Fibroblast of the aortic adventitia (primary cell): ENCODE measurements at places on chromosomes 16 and 17.

DNA sequence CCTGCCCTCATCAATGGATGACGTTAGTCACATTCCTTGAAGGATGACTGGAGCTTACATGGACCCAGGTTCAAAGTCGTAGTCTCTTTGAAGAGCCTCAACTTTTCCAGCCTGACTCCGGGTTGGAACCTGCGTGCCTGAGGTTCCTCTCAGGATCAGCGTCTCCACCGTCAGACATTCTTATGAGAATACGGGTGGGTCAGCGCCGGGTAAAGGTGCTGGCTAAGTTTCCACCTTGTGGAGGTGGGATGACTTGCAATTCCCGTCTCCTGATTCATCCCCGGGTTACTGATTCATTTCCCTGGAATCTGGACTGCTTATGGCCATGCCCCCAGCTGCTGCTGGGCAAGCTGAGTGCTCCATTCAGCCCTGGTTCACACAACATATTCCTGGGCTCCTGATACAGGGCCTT is 38.9 kb upstream of the CMIP start:
- DNase-seq: peak; percentile 92

GRCh38 chr17:77831474-77832179 is 126.9 kb upstream of the TNRC6C start:
- DNase-seq: peak; percentile 67

DNA sequence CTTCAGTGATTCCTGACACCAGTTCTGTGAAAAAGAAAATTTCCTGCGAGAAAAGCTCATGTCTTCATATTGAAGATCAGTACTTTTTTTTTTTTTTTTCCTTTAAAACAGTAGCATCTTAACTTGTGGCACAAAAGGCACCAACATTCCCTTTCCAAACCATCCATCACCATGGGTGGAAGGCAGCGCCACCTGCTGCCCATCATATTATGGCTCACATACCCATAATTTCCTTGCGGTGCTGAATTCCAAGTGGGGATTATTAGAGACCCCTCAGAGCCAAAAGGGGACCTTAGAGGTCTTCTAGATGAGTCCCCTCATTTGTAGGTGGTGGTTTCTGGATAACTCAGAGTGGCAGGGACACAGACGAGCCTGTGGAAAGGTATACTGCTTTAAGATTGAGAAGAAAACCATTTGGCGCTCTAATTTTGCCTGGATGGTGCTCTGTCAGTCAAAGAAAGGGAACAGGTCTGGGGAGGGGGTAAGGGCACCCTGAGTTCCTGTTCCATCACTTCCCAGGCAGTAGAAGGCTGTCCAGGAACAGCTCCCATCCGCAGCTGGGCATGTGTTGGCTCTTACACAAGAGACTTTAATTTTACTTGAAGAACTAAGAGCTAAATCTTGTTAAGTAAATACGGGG is 7.9 kb upstream of the SOST start:
- peak; percentile 57 for DNase-seq

DNA sequence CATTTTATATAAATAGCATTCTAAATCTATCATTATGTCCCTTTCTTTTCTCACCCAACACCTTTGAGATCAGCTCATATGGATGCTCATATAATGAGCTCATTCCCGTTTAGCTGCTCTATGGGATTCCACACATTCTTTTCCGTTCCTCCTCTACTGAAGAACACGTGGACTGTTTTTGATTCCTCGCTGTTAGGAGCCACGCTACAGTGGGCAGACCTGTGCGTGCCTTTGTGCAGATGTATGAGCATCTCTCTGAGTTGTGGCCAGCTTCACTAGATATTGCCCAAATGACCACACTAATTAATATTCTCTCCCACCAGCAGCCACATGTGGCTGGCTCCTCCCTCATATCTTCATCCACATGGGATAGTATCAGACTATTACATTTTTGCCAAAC is 6.0 kb upstream of the TNFRSF13B start:
- no peak for DNase-seq

DNA sequence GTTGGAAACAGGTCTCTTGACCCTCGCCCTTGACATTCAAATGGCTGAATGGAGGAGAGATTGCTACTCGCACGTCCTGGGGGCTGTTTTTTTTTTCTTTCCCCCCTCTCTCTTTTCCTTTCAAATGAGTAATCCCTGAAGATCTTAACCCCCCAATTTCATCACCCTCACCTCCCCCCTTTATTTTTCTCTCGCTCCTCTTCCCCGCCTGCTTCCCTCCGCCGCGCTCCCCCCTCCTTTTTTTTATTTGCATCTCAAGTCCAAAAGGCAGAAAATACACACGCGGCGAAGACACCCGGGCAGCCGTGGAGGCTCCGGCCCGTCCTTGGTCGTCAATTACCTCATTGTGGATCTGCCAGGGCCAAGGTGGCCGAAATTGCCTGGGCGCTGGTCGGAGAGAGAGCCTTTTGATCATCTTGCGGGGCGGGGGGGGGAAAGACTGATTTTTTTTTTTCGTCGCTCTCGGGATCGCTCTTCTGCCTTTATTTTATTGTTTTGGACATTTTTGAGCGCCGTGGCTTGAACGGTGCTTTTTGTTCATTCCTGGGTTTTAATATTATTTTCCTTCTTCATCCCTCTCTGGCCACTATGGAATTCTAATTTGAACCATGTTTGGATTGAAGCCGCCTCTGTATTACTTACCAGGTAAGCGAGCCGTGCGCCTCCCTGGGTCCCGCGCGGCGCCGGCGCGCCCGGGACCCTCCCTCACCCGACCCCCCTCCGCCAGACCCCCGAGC is 57.2 kb upstream of the GSE1 start:
- peak; percentile 51 for DNase-seq

DNA sequence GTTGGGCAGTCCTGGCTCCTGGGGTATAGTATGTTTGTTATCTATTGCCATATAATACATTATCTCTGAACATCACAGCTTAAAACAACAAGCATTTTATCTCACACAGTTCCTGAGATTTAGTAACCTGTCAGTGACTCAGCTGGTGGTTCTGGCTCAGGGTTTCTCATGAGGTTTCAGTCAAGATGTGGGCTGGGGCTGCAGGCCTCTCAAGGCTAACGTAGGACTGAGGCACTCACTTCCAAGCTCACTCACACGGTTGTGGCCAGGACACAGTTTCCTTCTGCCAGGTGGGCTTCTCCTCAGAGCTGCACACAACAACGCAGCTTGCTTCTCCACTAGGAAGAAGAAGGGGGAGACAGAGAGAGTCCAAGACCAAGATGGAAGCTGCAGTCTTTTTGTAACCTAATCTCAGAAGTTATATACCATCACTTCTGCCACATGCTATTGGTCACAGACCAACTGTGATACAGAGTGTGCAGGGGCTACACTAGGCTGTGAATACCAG is 10.3 kb upstream of the MED13 start:
- peak; percentile 72 for DNase-seq

DNA sequence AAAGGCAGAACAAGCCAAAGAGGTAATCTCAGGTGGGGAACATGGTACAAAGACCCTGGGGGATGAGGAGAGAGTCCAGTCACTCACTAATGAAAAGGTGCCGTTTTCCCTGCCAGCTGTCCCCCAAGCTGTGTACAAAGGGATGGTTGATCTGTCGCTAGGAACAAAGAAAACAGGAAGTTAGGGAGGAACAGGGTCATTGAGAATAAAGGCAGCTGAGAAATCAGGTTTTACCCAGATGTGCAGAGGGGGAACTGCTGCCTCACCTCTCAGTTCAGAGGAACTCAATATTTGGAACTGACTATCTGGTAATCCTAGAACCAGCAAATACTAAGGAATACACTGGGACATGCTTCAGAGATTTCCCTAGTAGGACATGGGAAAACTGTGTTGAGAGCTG is 1.5 kb downstream of the RSKR start:
- DNase-seq: no peak

- DNase-seq: no peak
Observed at GRCh38 chr16:53968454-53968853, 264.5 kb downstream of the FTO start.

DNA sequence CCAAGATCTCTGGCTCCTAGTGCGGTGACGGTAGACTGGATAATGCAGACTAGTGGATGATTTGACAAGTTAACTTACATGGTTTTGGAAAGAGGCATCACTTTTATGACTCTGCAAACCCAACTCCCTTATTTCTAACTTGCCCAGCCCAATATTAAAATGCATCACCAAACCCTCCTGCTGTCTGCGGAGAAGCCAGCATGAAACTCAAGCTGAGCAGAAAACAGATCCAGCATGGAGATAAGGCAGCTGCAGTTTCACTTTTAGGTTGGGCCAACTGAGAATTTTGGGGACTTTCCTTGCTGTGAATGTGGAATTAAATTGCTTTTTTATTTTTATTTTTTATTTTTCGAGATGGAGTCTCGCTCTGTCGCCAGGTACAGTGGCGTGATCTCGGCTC is 27.8 kb downstream of the CDH1 start:
- DNase-seq: no peak

DNA sequence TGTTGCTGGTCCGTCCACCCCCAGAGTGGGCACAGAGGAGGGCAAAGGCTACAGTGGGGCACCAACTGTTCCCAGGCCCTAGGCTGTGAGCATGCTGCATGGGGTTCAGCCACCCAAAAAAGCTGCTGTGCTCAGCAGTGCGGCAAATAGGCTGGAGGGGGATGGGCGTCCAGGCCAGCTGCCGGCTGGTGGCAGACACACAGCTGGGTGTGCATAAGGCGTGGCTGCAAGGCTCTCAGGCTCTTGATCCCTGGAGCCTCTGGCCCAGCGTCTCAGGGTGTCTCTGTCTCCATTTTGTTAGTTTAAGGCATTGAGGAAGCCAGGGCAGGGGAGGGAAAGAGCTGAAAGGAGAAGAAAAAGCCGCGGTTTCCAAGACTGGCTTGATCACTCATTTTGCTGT is 8.8 kb downstream of the RPL19 start:
- DNase-seq: no peak

- no peak for DNase-seq
Observed at GRCh38 chr17:64084940-64085649, 44.8 kb downstream of the ERN1 start.

DNA sequence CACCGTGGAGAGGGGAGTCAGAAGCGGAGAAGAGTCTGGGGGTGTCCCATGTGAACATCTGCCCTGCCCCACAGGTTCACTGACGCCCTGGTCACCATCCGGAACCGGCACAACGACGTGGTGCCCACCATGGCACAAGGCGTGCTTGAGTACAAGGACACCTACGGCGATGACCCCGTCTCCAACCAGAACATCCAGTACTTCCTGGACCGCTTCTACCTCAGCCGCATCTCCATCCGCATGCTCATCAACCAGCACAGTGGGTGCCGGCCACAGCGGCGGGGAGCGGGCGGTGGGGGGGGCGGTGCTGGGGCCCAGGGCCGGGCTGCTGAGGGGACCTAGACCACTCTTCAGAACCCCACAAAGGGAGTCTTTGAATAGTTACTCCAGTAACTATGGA is 10.7 kb downstream of the PDK2 start:
- no peak for DNase-seq

GRCh38 chr17:41547378-41547841 is 19.3 kb upstream of the KRT19 start:
- DNase-seq: no peak

DNA sequence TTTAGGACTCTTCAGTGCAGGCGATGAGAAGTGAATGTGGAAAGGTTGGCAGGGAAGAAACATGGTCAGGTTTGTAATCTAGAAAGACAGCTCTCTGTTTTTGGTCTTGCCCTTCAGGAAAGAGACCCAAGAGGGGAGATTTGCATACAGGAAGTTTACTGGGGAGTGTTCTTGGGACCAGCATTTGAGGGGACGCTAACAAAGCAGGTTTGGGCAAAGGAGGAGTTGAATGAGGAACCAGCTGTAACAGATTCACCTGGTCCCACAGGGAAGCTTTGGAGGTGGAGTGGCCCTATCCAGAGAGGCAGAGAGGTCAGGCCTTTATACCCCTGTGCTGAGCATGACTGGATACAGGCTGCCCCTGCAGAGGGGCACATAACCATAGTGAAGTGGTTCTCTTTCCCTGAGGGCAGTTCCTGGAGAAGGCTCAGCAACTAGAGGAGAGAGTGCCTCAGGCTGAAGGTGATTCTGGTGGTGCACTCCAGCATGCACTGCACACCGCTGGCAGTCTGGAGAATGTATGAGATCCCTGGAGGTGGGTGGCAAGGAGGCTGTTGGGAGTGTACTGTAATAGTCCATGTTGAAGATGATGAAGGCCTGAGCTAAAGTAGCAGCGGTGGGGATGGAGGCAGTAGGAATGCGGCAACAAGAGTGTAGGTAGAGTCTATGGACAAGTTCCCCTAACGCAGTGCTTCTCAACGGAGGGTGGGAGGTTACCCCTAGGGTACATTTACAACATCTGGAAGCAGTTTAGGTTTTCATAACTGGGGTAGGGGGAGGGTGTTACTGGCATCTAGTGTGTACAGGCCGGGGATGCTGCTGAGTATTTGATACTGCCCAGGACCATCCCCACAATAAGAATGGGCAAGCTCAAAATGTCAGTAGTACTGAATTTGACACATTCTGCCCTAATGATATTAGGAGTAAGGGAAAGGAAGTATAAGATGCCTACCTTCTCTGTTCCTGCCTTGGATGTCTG is 37.2 kb downstream of the MAP2K6 start:
- no peak for DNase-seq
